ENCODE measurements at places on chromosomes 12 and 14.

- no peak for DNase-seq
These were observed 96.3 kb downstream of the ST8SIA1 start for GRCh38 chr12:22238211-22238610.

DNA sequence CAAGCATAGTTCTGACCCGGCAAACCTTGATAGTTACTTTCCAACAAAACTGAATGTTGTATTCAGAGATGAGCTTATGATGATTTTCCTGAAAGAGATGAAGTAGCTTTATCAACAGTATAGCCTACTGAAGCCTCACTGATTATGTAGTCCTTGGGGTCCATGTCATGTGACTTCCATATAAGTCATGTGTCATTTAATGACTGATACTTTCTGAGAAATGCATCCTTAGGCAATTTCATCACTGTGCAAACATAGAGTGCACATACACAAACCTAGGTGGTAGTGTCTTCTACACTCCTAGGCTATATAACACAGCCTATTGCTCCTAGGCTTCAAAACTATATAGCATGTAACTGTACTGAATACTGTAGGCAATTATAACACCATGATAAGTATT lies 28.5 kb upstream of the TUBA1C start:
- no peak for DNase-seq

DNA sequence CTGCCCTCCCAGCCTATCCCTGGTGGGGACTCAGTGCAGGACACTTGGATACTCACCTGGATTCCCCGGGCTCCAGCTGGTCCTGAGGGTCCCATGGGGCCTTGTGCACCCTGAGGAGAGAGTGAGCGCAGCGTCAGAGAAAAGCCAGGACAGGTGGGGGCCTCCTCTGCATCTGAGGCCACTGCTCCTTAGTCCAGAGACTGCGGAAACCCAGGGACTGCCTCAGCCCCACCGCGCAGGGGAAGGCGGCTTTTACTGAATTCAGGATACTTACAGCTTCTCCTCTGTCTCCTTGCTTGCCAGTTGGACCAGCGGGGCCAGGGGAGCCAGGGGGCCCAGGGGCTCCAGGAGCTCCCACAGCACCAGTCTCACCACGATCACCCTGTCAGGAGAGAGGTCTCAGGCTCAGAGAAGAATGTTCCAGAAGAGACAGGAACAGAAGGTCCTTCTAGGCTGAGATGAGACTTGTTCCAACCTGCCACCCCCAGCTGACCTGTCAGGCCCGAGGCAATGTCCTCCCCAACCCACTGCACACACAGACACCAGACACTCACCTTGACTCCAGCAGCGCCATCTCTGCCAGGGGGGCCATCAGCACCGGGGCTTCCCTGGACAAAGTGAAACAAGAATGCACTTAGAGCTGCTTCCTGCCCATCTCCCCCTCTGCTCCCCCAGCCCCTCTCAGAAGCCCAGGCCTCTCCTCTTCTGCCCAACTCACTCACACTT lies 13.8 kb downstream of the TMEM106C start:
- DNase-seq, result no peak

- no peak for DNase-seq
These were observed 12.4 kb downstream of the RAP1B start for GRCh38 chr12:68623059-68623458.

DNA sequence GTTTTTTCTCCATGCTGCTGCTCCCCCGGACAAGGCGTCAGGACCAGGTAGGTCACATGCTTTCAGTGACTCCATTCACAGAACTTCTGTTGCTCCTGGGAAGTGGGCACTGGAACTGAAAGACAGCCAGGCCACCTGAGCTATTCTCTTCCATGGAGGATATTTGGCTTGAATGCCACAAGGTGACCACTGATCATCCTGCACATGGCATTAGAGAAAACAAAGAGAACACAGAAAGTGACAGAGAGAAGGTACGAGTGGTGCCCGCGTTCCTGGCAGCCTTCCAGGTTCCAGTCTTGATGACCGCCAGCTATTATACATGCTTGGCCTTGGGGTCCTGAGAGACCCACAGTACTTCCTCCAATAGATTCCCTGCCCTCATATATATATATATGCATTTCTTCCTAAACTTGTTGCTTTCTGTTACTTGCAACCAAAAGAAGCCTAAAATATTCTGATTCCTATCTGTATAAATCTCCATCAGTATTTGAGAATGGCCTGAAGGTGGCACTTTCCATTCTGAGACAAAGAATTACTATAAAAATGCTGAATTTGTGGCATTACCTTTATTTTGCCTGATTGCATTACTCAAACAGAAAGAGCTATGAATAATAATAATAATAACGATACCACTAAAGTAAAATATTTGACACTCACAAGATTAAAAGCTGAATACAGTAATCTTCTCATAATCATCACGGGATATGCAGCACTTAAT lies 174.9 kb downstream of the FOXN3 start:
- no peak for DNase-seq

GRCh38 chr14:39722547-39723273 lies 290.5 kb upstream of the FBXO33 start:
- DNase-seq, result no peak

GRCh38 chr14:35304812-35305462 lies 12.8 kb downstream of the PSMA6 start:
- DNase-seq, result no peak

- DNase-seq, result peak; percentile 5
These were observed 530 bp downstream of the ARL1 start for GRCh38 chr12:101407049-101407435.

DNA sequence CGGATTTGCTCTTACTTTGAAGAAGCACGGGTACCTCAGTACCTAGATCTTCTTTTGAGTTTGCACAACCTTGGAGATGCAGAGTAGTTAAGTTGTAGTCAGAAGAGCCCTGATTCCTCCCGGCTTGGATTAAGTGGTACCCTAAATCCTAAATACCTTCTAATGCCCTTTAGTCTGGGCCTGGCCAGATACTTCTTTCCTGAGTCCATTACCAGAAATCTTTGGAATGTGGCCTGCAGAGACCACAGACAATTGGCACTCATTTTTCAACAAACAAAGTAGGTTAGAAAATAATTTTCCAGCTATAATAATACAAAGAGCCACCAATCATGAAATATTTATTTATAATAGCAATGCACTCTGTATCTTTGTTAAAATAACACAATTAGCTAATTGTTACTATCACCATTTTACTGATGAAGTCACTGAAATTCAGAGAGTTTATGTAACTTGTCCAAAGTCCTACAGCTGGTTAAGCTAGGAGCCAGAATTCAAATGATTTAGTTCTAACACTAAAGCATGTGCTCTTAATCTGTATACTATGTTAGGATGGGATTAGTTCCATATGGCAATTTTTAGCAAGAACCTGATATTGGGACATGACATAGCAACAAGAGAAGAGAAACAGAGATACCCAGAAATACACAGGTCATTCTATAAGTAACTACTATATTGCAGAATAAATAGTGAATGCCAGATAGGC lies 132.1 kb upstream of the PDZRN4 start:
- DNase-seq, result no peak

GRCh38 chr12:57280211-57281062 lies 29.4 kb upstream of the STAC3 start:
- peak; percentile 32 for DNase-seq

DNA sequence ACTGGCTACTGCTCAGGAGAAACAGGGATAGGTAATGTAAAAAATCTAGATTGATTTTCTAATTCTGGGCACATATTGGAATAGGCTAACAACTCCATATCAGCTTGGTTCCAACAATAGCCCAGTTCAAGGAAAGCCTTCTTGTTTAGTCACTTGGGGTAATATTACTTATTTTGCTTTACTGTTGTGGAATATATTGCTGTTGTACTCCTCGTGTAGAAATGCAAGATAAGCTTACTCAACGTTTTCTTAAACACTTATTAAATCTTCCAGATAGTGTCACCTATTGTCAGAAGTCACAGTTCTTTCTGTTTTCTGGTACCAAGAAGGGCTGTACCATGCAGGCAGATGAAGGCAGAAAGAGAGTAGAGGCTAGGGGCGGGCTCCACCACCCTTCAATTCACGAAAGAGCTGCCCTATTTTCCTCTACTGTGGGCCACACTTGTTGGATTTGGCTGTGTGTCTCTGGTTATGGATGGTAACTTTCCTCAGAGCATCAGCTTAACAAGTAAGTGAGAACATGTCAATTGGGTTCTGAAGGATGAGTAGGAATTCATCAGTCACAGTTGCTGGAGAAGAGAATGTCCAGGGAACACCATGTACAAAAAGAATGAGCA lies 38.0 kb downstream of the CLMN start:
- no peak for DNase-seq

All from T-helper 17 cell (primary cell).